GM23248 (cell line): ENCODE measurements at places on chromosomes 6 and 20. TPM values are rescaled to one million over a fixed set of nuclear protein-coding genes. Genes with fewer than 3 reads are reported as not detected.

DNA sequence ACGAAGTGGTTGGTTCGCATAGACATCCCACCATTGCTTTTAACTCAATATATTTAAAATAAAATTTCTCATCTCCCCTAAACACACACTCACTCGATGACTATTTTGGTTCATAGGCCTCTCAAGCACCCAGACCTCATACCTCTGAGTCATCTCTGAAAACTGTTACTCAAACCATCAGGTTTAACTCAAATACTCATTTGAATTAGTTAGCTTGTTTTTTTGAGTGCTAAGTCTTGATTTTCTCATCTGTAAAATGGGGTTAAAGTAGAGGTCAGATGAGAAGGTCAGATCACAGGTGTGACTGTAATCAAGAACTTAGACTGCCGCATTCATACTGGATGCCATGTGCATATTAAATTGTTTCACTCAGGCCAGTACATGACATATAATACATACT lies 243.9 kb upstream of the TENT5A start:
- no peaks in the 10 kb centered on the region for H3K27me3 ChIP-seq
- H3K27ac ChIP-seq, result peak overlapping the region; percentile 99
- peaks cover 43% of the 10 kb centered on the region for H3K4me1 ChIP-seq
- peak; percentile 89 for DNase-seq
- H3K36me3 ChIP-seq, result no peaks in the 10 kb centered on the region

DNA sequence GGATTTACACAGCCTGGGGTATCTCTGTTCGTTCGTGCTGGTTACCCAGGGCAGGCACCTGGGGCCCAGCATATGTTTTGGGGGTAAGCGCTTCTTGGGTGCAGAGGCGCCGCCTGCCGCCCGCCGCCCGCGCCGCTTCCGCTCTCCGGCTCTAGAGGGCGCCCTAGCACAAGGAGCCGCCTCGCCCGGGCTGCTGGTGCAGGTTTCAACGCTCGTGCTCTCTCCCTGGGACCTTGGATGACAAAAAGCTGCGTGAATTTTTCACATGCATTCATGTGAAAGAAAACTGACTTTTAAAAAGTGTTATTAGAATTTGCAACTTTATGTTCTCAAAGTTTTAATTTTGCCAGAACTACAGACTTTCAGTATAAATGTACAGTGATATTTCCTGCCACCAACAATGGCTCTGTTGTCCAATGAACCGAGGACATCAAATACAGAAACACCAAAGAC lies 32.5 kb downstream of the PRR18 start:
- H3K4me3 ChIP-seq, result no peak overlapping the region
- H3K36me3 ChIP-seq, result no peaks in the 10 kb centered on the region
- no peaks in the 10 kb centered on the region for H3K4me1 ChIP-seq
- H3K27me3 ChIP-seq, result peaks cover 16% of the 10 kb centered on the region; the same call in 1 of the 2 replicates
- no peak overlapping the region for H3K27ac ChIP-seq
- DNase-seq, result peak; percentile 74

DNA sequence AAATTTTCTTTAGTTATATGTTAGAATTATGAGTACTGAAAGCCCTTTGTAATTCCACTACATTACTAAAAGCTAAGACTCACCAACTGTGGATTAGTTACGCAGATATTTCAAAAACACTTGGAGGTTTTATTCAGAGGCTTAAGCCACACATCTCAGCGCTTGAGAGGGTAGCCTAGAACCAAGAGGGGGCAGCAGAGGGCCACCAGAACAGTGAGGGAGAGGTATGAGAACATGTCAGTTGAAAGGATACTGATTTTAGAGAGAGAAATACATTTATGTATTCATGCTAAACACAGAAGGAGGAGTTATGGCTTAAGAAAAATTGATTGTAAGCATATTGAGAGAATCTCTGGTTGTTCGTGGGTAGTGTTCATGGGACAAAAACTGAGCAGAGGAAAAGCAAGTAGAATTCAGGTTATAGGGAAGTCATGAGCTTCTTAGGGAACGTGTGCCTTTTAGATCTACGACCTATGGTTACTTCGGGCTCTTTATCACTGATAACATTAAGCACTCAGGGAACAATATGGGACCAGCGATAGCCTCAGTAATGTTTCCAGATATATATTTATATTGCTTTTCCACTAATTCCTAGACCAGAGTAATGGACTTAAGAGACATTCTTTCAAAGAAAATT lies 20.4 kb upstream of the SERINC1 start:
- H3K27ac ChIP-seq, result no peak overlapping the region
- no peak overlapping the region for H3K4me3 ChIP-seq
- no peaks in the 10 kb centered on the region for H3K4me1 ChIP-seq
- no peaks in the 10 kb centered on the region for H3K36me3 ChIP-seq
- H3K27me3 ChIP-seq, result no peaks in the 10 kb centered on the region

GRCh38 chr6:143592335-143592734 lies 80.8 kb upstream of the FUCA2 start:
- no peak overlapping the region for H3K27ac ChIP-seq
- no peaks in the 10 kb centered on the region for H3K36me3 ChIP-seq
- no peak overlapping the region for H3K4me3 ChIP-seq
- H3K4me1 ChIP-seq, result peaks cover 17% of the 10 kb centered on the region
- H3K27me3 ChIP-seq, result no peaks in the 10 kb centered on the region
- peak; percentile 17 for DNase-seq

GRCh38 chr20:31569163-31570020 lies 35.7 kb upstream of the ID1 start:
- H3K27ac ChIP-seq, result peak overlapping the region; percentile 99
- peaks cover under 1% of the 10 kb centered on the region; the same call in 1 of the 2 replicates for H3K36me3 ChIP-seq
- H3K4me3 ChIP-seq, result no peak overlapping the region
- DNase-seq, result peak; percentile 80
- peaks cover 56% of the 10 kb centered on the region for H3K4me1 ChIP-seq

- peak; percentile 90 for DNase-seq
- no peaks in the 10 kb centered on the region for H3K36me3 ChIP-seq
- H3K4me3 ChIP-seq, result no peak overlapping the region
- no peaks in the 10 kb centered on the region for H3K27me3 ChIP-seq
- H3K4me1 ChIP-seq, result peaks cover 18% of the 10 kb centered on the region
These were observed 241.0 kb downstream of the DLL1 start for GRCh38 chr6:170049641-170050561.

DNA sequence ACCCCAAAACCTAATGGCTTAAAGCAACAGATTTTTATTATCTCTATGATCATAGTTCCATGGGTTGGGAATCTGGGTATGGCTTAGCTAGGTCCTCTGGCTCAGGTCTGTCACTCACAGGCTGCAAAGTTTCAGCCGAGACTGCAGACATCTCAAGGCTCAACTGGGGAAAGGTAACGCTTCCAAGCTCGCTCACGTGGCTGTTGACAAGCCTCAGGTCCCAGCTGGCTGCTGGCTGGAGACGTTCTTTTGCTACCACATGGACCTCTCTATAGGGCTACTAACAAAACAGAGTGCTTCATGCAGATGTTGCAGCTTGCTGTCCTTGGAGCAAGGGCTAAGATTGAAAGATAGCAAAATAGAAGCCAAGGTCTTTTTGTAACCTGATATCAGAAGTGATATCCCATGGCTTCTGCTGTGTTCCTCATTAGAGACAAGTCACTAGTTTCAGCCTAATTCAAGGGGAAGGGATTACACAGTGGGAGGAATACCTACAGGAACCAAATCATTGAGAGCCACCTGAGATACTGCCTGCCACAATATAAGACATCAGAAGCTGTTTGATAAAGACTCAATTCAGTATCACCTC lies 6.6 kb downstream of the HTR1E start:
- H3K4me1 ChIP-seq, result no peaks in the 10 kb centered on the region
- DNase-seq, result no peak
- no peak overlapping the region for H3K4me3 ChIP-seq
- no peaks in the 10 kb centered on the region for H3K36me3 ChIP-seq
- no peaks in the 10 kb centered on the region; the same call in 1 of the 2 replicates for H3K27me3 ChIP-seq

DNA sequence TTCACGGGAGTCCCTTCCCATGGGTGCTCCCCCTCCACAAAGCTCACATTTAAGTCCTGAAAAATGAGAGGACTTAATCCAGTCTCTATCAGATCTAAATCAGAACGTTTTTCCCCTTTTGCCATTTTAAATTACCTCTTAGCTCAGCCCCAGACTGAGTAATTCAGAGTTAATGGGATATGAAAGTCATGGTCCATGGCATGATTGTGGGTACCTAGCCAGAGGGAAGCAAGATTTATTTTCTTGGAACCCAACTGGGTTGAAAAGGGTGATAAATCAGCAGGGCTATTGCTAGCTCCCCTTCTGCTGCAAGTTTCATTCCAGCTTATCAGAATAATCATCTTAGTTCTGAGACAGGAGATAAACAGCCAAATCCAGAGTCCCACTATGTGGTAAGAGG lies 320.2 kb upstream of the CHD6 start:
- no peaks in the 10 kb centered on the region for H3K27me3 ChIP-seq
- no peak overlapping the region for H3K4me3 ChIP-seq
- H3K27ac ChIP-seq, result no peak overlapping the region

DNA sequence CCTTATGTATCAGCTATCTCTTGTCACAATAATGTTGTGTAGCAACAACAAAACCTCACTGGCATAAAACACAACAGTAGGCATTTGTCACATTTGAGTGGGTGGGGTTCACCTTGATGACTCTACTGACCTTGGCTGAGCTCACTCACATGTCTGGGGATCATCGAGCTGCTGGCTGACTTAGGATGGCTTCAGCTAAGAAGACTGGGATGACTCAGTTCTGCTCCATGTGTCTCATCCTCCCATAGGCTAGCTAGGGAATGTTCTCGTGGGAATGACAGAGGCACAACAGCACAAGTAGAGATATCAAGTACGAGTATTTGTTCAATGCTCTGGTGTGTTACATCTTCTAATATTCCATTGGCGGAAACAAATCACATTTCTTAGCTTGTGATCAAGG lies 167.9 kb downstream of the PLCB1 start:
- H3K27me3 ChIP-seq, result no peaks in the 10 kb centered on the region
- no peak overlapping the region for H3K27ac ChIP-seq
- H3K36me3 ChIP-seq, result no peaks in the 10 kb centered on the region

NKAIN2 gene
- not detected in 2 replicates for total RNA-seq
